ENCODE measurements at places on chromosomes 12 and 14.

DNA sequence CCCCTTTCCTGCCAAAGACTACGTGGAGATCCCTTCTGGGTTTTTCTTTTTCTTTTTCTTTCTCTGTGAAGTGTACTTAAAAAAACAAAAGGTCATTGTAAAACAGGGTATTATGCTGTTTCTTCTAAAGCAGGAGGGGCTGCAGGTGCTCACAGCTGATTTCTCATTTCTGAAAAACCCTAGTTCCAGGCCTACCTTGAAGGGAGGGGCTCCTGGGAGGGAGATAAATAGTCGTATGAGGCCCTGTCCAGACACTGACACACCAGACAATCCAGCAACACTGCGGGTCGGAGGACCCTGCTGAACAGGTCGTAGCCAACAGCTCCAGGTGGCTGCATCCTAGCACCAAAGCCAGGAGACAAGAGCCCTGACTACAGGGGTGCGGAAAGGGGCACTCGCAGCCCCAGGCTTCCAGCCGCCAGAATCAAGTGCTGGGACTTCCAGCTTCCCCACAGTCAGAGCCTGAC, 41.1 kb downstream of the PSMA6 start:
- DNase-seq = no peak

GRCh38 chr14:69008421-69008884, 29.4 kb upstream of the ACTN1 start:
- DNase-seq = no peak

GRCh38 chr12:116121453-116121871, 156.0 kb downstream of the MED13L start:
- DNase-seq = no peak

DNA sequence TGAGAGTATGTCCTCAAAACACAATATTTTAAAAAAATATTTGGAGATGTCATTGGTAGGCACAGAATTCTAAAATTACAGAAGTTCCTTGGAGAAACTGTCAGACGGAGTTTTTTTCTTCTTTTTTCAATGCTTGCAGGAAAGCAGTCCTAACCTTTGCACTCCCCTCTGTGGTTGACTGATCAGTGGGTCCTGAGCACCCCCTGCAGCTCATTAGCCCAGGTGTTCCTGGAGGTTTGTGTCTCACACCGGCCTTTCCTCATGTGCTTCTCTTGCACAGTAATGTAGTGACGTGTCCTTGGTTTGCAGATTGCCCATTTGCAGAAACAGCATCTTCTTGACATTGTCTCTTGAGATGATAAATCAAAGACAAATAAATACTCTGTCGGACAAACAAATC, 513.0 kb downstream of the TMEM121 start:
- peak; percentile 62 for DNase-seq

GRCh38 chr12:55642267-55642666, 5.6 kb downstream of the OR10P1 start:
- DNase-seq = no peak

DNA sequence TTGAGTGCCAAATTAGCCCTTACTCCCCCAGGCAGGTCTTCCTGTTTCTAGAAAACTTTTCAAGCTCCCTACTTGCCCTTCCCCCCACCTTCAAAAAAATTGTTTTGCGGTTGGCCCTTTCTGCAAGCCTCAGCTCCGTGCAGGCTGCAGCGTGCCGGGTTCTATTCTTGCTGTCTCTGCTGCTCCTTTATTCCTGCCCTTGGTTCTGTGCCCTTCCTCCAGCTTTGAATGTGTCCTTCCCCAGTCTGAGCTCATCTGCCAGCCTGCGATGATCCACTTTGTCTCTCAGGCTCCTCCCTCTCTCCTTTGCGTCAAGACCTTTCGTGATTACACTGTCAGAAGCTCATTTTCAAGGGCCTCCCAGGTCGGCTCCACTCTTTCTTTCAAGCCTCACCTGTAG, 98.6 kb downstream of the IRF2BPL start:
- no peak for DNase-seq

DNA sequence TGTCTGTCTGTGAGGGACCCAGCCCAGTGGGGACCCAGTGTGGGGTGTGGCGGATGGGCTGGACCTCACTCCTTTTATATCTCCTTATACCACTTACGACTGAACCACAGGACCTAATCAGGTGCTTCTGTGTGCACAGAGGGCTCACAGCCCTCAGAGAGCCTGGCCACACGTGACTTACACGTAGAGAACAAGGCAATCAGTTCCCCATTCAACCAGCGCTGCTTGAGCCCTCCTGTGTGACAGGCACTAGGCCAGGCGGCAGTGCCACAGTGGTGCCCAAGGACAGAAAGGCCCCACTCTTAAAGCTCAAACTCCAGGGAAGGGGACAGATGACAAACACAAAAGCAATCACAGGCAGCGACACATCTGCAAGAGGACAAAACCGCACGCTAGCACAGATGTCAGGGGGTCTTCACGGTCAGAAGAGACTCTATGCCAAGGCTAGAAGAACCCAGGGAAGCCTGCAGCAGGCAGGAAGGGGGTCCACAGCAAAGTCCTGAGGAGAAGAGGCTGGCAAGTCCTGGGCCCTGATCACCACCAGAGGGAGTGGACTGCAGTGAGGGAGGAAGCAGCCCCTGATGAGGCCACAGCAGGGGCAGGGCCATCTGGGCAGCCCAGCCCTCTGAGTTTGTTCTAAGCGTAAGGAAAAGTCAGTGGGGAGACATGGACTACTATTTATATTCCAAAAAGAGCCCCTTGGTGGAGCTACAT, 39.3 kb downstream of the SETD3 start:
- no peak for DNase-seq

- no peak for DNase-seq
These were observed 3.6 kb downstream of the DIP2B start for GRCh38 chr12:50508414-50508813.

GRCh38 chr12:100800723-100801122, 6.1 kb downstream of the ANO4 start:
- DNase-seq = no peak

- DNase-seq = no peak
These were observed 373.4 kb downstream of the TMEM121 start for GRCh38 chr14:105899657-105900397.

GRCh38 chr12:65522956-65523860, 244.7 kb downstream of the MSRB3 start:
- no peak for DNase-seq

- no peak for DNase-seq
These were observed 84.6 kb upstream of the PKP2 start for GRCh38 chr12:32981139-32981538.

GRCh38 chr12:132310181-132311040, 19.0 kb downstream of the GALNT9 start:
- DNase-seq = no peak

DNA sequence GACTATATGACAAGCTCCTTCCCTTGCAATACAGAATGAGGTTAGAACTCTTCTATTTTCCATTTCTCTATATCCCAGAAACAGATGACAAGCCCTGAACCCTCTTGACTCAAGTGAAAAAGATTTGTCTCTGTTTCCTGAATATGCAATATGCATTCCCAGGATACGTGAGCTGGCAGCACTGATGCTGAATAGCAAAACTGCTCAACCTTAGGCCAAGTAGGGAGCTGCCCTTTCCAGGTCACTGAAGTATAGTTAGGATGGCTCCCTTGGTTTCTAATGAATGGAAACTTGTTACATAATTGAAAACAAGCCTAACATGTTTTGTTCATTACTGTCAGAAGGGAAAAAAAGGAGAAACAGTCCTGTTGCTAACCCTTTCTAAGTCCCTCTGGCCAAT, 47.9 kb upstream of the PLEKHG7 start:
- no peak for DNase-seq

DNA sequence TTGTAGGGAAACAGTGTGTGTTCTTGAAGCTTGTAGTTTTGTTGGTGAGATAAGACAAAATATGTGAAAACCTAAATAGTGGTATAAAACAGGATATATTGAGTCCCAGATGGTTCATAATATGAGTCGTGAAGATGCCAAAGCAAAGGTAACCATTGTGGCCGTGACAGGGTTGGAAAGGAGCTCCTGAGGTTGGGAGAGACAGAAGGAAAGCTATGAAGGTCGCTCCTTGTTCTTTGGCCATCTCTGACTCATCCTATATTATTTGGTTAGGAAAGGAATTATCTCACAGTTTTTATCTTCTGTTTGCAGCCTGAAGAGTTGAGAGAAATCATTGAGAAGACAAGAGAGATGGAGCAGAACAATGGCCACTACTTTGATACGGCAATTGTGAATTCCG, 27.1 kb downstream of the ATP6V1D start:
- DNase-seq = no peak

GRCh38 chr14:59125156-59125555, 63.3 kb upstream of the DAAM1 start:
- DNase-seq = no peak

DNA sequence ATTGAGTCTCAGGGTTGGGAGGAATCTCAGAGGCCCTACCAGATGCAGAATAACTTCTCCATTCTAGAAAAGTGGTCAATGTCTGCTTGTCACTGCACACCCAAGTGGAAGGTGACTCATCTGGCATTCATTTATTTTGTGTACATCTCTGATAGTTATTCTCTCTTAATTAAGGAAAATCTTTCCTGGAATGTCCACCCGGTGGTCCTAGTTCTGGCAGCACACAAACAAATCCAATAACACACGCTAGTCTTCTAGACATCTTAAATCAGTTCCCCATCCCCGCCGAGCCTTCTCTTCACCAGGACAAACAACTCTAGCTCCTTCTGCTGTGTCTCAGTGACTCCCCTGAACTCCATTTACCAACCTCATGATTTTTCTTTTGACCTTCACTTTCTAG, 50.0 kb upstream of the SCN8A start:
- no peak for DNase-seq

- DNase-seq = no peak
These were observed 35.3 kb downstream of the P2RX7 start for GRCh38 chr12:121167951-121168350.

DNA sequence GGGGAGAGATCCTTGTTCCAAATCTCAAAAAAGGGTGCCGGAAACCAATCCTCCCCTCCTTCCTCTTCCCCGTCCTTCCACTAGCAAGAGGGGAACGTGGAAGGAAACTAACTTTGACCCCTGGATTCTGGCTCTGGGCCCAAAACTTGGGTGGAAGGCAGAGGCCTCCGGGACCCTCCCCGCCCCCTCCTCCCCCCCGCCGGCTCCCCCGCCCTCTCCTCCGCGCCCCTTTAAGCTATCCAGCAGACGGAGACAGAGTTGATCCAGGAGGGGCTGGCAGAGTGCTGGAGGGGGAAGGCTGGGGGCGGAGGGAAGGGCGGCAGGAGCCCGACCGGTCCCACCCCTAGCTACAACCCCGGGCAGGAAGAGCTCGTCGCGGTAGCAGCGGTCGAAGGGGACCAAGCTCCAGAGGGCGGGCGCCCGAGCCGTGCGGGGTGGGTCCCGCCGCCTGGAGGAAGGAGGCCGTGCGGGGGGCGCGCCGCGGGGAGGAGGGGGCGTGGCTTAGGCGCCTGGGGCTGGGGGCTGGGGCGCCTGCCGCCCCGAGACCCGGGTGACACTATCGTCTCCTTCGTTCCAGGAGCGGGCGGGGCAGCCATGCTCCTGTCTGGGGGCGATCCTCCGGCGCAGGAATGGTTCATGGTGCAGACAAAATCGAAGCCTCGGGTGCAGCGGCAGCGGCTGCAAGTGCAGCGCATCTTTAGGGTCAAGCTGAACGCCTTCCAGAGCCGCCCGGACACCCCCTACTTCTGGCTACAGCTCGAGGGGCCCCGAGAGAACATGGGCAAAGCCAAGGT, at the start of gene NYNRIN:
Gene NYNRIN, plus strand, starts transcription at position 351 of the 794 bp plus-strand sequence. Its CDS starts 244 bp downstream, at position 595.
- DNase-seq = no peak

GRCh38 chr12:13428538-13429265, 232.2 kb downstream of the EMP1 start:
- DNase-seq = no peak

DNA sequence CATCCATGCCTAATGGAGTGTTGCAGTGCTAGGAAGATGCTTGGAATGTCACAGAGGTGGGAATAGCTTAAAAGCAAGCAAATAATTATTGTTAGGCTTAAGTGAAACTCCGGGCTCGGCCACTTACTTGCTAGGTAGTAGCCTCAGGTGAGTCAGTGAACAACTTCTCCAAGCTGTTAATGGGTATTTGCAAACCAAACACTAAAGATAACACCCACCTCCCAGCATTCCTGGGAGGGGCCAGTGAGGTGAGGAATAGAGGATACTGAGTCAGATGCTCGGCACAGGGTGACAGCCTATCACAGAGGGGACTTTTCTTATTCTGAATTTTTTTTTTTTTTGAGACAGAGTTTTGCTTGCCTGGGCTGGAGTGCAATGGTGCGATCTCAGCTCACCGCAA, 151.2 kb upstream of the RFLNA start:
- no peak for DNase-seq

GRCh38 chr12:25421651-25422167, 131.4 kb downstream of the LMNTD1 start:
- DNase-seq = no peak

- no peak for DNase-seq
These were observed 3.4 kb downstream of the BMP4 start for GRCh38 chr14:53953002-53953827.
